ENCODE measurements at places on chromosomes 2 and 18.

DNA sequence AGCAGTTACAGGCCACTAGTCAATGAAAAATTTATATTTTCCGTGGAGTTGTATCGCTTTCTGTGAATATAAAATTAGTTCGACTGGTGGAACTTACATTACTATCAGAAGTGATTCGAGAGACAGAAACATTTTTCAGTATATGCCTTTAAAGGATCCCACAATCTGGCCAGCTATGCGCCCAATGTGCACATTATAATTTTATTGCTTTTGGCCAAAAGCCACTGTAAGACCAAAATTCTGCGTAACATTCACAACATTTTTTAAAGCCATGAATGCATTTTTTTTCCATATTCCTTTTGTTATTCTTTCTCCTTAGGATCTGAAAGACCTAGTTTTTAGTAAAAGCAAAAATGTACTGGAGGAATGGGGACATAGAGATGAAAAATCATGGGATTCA, 131.0 kb upstream of the CHAC2 start:
- DNase-seq: no peak

GRCh38 chr2:16760426-16760825, 94.8 kb upstream of the CYRIA start:
- DNase-seq: no peak

GRCh38 chr2:171568089-171568488, 45.8 kb downstream of the CYBRD1 start:
- no peak for DNase-seq

DNA sequence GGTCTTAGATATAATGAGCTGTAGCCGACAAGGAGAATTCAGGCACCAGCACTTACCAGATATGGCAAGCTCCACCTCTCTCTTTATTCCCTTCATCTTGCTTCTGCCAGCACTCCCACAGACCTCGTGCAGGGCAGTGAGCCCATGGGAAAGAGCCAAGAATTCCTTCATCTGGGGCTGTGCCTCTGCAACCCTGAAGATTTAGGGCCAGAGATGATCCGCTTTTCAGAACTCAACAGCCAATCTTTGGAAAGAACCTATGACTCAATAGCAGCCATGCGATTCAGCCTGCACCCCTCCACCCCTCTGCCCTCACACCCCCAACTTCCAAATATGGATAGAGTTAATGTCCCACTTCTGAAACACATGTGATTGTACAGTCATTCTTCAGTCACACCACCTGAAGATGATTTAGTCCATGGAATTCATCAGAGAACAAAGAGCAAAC, 533.7 kb upstream of the TNP1 start:
- DNase-seq: no peak

GRCh38 chr2:196587056-196587455, 52.5 kb upstream of the CCDC150 start:
- DNase-seq: no peak

DNA sequence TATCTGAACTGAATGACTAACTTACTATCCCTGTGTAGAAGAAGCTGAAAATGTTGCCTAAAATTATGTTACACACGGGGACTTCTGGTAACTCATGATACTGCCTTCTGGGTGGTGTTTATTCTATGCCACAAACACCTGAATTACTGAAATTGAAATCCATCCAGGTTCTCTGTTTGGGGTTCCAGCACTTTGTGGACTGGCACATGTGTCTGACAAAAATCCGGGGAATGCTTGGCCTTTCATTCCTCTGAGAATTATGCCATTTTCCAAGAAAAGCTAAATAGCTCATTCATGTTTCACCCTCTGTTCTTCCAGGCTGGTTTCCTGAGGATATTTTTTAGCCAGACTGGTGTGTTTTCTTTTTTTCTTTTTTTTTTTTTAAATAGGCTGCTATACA, 59.5 kb upstream of the POU3F3 start:
- DNase-seq: no peak

GRCh38 chr2:153891051-153891450, 19.3 kb downstream of the GALNT13 start:
- DNase-seq: no peak

DNA sequence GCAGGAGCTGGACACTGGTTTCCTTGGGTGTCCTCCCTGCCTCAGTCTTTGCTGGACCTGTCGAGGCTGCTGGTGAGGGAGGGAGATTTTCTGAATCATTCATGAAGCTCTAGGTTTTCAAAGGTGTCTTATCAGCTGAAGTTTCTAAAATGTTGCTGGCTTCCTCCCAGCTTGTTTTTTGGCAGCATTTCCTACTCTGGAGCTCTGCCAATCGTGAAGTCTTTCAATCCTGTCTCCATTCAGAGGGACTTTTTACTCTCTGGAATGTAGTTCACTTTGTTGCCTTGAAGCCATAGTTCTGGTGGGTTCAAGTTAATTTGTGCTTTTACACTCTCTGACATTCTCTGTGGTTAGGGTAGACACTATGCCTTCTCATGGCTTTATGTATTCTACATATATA, 23.9 kb downstream of the SNTG2 start:
- no peak for DNase-seq

- DNase-seq: no peak
These were observed 357.8 kb downstream of the ARHGAP15 start for GRCh38 chr2:143486976-143487375.

DNA sequence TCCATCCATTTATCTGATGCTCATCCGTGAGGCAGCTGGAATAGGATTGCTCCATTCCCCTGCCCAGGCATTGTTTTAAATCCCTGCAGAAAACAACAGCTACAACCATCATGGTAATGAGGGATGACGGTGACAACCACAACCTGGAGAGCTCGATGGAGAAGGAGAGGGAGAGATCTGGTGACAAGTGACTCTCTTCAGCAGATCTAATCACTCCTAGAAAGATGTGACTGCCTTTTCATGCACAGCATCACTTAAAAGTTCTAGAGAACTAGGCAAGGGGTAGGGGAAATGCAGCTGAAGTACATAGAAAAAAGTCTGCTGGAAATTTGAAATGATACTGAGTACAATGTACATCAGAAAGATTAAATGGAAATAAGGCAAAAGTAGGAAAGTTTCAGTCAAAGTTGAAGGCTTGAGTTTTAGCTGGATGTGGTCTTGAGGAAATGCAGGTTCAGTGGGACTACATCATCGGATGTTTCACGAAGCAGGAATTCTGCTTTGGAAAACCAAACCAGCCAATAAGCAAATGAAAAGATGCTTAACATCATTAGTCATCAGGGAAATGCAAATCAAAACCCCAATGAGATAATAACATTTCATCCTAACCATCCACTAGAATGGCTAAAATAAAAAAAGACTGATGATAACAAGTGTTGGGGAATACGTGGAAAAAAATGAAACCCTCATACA, 6.8 kb upstream of the ARHGAP25 start:
- DNase-seq: no peak

DNA sequence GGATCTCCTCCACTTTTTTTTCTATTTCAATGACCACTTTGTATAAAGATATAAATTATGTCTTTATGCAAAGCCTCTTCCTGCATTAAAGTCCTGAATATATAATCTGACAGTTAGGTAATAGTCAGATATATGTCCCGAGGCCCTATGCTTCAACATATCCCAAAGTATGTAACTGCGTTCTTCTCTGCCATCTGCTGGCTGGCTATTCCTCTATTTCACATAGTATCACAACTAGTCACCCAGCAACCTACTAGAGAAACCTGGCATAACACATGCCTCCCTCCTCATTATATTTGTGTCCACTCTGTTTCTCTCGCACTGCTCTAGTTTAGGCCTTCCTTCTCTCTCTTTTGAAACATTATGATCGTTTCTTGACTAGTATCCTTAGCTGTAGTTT, 640.8 kb downstream of the DPP10 start:
- DNase-seq: no peak

DNA sequence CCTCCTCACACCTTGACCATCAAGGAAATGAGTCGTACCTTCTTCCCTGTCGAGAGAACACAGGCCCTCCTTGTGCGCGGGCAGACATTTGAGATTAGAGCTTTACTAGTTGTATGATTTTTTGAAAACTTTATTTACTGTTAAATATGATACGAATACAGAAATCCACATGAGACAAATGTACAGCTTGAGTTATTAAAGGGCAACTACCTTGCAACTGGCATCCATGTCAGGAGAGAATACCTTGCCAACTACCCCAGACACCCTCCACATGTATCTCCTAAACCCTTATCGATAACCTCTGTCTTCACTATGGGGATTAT, 28.3 kb downstream of the KLHL23 start:
- no peak for DNase-seq

DNA sequence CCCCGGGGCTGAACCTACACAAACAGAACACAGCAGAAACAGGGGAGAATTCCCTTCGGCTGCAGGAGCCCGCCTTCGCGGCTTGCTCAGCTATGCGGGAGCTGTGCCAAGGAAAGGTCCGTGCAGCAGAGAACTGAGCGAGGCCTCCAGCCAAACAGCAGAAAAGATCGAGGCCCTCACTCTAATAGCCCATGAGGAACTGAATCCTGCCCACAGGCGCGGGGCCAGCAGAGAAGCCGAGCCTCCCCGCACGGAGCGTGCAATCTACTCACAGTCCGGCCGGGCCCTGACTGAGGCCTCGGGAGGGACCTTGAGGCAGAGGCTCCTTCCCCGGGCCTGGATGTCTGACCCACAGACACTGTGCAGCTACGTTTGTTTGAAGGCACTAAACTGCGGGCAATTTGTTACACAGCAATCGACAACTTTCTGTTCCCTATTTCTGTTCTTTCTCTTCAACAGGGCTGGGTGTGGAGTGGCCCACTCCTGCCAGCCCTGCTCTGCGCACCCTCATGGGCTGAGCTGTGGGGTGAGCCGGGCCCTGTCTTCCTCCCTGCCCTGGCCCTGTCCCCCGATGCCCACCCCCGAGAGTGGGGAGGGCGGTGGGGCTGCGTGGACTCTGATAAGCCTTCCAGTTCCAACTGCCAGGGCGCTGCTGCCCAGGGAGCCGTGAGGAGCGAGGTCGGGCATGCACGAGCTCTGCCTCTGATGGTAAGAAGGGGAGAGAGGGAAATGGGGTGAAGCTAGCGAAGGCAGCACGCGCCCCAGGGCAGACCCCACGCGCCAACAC, 13.7 kb downstream of the HES6 start:
- DNase-seq: no peak

- DNase-seq: no peak
These were observed 103.7 kb downstream of the RBMS1 start for GRCh38 chr2:160389875-160390274.

DNA sequence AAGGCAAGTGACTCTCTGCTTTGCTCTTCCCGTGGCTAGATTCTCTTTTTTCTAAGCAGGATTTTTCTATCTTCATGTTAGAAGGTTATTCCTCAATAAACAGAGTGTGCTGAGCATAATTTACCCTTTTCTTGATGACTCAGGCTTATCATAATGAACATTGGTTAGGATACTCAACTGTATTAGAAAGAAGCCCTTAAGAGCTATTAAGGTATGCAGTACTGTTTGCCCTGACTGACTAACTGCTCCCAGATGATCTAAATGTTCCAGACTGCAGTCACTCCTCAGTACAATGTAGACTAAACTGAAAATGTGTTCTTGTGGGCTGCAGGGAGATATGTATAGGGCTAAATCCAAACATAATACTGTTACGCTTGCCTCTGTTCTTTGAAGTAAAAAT, 687.8 kb downstream of the NUP35 start:
- DNase-seq: no peak

GRCh38 chr18:59468821-59469220, 109.8 kb upstream of the LMAN1 start:
- no peak for DNase-seq

- DNase-seq: no peak
These were observed 73.0 kb upstream of the RIOK3 start for GRCh38 chr18:23380001-23380550.

DNA sequence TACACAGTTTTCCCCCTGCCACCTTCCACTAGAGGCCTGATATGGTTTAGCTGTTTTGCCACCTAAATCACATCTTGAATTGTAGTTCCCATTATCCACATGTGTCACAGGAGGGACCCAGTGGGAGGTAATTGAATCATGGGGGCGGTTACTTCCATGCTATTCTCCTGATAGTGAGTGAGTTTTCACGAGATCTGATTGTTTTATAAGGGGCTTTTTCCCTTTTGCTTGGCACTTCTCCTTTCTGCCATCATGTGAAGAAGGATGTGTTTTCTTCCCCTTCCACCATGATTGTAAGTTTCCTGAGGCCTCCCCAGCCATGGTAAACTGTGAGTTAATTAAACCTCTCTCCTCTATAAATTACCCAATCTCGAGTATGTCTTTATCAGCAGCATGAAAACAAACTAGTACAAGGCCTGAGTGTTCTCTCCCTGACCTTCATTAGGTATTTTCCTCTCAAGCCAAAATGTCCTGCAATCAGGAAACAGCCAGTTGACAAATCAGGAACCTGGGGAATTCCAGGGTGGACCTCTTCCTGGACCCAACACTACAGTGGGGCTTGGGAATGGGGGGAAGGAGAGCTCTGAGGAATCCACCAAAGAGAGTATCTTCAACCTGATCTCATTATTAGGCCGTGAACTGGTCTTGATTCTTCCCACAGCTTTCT, 129.9 kb downstream of the TXNL1 start:
- DNase-seq: no peak

GRCh38 chr18:32438173-32438572, 32.5 kb downstream of the GAREM1 start:
- no peak for DNase-seq

- peak; percentile 57 for DNase-seq
These were observed 19.6 kb upstream of the CXCR1 start for GRCh38 chr2:218186355-218186766.

- no peak for DNase-seq
These were observed 1.5 kb upstream of the BUB1 start for GRCh38 chr2:110679337-110679707.

- no peak for DNase-seq
These were observed 109.1 kb upstream of the CRIM1 start for GRCh38 chr2:36246320-36246990.

- DNase-seq: no peak
These were observed 7.0 kb upstream of the ARID5A start for GRCh38 chr2:96529376-96530143.

DNA sequence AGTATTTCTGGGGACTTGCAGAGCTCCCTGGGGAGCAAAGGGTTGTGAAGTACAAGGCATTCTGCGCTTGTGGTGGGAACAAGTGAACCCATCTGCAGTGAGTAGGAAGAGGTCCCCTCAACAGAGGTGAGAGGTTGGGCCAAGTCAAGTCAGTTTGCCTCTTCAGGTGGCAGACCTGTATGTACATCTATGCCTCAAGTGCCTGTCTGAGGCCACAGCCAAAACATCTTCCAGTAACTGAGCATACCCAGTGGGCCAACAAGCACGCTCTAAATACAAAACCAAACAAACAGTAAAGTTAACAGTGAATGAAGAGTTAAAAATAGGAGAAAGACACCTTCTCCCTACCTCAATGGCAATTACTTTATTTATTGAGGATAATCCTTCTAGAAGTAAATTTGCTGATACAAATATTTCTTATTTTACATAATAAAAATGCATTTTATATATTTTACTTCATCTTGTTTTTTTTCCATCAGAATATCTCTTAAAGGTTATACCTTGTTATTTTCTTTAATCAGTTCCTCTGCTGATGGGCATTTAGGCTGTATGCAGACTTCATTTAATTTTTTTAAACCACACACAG, 2.5 kb downstream of the GYPC start:
- DNase-seq: no peak

GRCh38 chr2:203648273-203648672, 58.2 kb upstream of the CD28 start:
- no peak for DNase-seq
